ENCODE measurements at places on chromosomes 12 and 14. TPM values are rescaled to one million over a fixed set of nuclear protein-coding genes. Genes with fewer than 3 reads are reported as not detected.

DNA sequence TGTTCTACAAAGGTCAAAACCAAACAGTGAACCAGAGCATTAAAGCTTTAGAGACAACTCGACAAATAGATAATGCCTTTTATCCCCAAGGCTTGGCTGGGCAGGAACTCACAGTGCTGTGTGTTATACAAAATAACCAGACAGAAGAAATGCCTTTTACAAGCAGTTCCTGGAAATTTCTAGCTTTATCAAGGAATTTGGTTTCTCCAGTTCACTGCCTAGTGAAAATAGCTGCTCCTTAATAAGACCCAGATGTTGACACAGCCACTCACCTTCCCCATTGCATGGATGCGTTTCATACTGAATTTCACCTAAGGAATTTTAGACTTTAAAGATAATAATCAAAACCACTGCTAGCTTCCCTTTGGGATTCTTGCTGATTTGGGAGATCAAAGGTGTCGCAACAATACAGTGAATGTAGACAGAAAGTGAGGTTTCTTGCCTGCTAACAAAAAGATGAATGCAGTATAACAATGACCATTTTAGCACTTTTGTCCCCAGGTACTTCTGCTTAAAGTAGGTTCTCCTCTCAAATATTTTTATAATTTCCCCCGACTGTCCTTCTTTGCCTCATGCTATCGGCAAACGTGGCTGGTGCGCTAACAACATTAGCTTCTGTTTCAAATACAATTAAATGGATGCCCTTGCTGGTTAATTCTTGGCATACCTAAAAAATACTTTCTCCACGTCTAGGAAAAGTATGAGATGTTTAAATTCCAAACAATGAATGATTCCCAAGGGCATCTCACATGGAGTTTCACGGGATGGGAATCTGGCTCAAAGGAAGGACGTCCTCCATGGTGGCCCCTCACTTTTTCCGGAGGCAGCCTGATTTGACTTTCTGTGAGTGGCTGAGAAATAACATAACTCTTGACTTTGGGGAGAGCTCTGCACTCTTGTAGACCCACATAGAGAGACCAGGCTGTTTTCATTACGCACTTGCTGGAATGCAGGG is 162.4 kb downstream of the C12orf75 start:
- no peak for DNase-seq

DNA sequence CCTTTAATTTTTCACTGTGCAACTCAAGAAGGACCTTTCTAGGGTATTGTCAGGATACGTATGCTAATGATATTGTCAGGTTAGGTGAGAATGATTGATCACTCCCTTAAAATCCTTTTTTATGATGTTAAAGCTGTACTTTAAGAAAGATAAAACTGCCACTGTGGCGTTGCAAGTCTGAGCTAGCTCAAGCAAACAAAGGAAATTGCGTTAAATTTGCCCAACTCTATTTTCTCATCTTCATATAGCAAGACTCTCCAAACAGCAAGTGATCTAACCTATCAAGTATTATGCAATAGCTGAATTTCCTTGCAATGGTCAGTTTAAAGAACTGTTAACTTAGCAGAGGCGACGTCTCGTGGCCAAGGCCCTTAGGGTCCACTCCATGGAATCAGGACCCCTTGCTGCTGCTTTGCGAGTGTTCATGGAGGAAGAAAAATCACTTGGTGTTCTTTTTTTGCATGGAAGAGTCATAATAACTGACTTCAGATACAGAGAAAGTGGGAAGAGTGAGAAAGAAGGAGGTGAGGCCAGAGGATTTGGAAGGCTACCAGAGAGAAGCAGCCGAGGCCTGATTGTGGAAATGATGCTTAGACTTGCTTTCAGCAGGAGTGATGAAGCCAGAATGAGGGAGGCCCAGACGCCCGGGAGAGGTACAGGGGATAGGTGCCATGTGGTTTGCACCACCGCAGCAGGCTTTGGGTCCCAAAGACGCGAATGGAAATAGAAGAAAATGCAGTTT is 2.5 kb downstream of the TRAF3 start:
- no peak for DNase-seq

IFNG-AS1 gene
- not detected for total RNA-seq

- no peak for DNase-seq
Measured at GRCh38 chr12:70151993-70152392, 91.2 kb upstream of the CNOT2 start.

KRT3 gene
- not detected for total RNA-seq

DNA sequence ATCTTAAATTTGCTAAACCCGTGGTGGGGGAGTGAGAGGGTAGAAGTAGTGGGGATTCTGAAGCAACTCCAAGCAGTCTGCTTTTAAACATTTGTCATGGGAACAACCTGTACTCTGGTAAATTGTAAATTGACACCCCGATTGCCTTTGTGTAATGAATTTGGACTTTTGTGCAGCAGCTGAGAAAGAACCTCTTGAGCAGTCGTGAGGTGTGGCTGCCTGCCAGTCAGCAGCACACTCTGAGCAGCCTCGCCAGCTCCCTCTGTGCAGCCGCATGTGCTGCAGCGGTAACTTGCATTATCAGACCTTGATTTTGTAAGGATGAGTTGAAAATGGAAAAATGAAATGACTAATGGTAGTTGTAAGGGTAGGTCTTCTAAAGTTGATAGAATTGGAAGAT is 74.3 kb downstream of the SUSD6 start:
- no peak for DNase-seq

- DNase-seq: no peak
Measured at GRCh38 chr14:69861025-69861569, 18.1 kb upstream of the SMOC1 start.

RPGRIP1 gene
- not detected for total RNA-seq

DNA sequence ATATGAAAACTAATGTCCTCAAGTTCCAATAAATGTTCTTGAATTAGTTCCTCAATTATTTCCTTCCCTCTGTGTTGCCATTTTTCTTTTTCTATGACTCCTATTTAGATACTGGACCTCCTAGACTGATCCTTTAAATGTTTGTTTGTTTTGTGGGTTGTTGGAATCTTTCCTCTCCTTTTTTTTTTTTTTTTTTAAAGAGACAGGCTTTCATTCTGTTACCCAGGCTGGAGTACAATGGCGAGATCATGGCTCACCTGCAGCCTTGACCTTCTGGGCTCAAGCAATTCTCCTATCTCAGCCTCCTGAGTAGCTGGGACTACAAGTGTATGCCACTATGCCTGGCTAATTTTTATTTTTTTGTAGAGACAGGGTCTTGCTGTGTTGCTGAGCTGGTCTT is 9.6 kb downstream of the PRKAG1 start:
- DNase-seq: no peak

- DNase-seq: no peak
Measured at GRCh38 chr12:72141381-72141780, 130.8 kb upstream of the TRHDE start.

DNA sequence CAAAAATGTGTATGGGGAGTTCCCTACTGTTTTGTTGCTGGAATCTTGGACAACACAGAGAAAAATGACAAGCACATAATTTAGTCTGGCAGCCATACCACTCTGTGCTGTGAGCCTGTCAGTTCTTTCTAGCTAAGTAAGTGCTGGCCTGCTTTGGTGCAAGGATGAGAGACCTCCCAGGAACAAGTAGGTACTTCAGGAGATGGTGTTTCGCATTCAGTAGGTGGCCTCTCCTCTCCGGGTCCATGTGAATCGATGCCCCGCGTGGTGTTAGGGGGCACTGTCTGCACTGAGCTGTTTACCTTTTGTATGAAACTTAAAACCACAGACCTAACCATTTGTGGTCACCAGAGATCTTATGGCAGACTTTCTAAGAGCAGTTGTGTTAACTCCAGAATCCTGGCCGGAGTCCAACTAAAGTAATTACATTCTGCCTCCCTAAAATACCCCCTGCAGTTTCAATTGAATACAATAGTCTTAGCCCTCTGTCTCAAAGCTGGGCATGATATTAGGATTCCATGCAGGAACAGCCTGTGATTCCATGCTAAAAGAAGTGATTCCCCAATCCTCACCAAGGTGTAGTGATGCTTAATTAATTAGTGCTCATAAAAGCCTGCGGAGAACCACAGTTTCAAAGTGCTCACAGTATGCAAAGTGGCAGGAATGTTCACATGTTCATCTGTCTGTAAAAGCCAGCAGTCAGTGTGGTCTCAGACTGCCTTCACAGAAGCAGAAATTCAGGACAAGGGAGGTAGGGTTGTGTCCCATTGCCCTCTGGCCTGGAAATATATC is 64.2 kb downstream of the LLPH start:
- no peak for DNase-seq

DNA sequence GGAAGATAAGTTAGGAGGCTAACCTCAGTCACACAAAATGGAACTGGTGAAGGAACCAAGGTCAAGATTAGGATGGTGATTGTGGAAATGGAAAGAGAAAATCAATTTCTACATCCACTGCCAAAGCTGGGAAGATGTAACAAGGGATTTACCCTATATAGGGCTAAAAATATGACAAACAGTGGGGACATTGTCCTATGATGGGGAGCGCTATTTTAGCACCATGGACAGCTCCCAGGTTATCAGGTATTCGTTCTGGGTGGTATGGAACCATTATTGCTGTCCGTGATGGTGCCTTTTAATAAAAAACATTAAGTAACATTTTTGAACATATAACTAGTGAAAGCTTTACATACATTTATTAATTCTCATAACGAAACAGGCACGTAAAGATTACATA is 124.0 kb downstream of the NDUFA12 start:
- DNase-seq: no peak

DNA sequence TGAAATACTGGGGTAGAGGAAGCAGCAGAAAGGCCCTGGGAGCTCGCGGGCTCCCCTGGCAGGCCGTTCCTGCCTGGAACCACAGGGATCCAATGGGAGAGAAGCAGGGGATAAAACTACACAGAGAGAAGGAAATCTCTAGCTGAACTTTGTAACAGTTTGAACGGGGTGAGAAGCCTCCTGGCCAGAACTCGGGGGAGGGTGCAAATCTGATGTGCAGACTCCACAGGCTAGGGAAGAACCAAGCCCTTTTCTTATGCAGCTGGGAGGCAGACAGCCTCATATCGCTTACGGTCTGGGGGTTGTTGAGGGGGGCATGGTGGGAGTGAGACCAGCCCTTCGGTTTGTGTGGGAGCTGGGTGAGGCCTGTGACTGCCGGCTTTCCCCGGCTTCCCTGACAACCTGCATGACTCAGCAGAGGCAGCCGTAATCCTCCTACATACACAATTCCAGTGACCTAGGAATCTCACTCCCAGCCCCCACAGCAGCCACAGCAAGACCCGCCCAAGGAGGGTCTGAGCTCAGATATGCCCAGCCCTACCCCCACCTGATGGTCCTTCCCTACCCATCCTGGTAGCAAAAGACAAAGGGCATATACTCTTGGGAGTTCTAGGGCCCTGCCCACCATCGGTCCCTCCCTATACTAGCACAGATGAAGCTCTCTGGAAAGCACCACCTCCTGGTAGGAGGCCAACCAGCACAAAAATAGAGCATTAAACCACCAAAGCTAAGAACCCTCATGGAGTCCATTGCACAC is 143.0 kb downstream of the TMTC1 start:
- no peak for DNase-seq

GRCh38 chr12:6700646-6701051 is at the start of gene PIANP:
TSS of gene PIANP (minus strand) at chr12:6700815. CDS start at chr12:6698061, 2,754 bp downstream.
- no peak for DNase-seq

SLC8A3 gene
- total RNA-seq: 0.40 TPM

DNA sequence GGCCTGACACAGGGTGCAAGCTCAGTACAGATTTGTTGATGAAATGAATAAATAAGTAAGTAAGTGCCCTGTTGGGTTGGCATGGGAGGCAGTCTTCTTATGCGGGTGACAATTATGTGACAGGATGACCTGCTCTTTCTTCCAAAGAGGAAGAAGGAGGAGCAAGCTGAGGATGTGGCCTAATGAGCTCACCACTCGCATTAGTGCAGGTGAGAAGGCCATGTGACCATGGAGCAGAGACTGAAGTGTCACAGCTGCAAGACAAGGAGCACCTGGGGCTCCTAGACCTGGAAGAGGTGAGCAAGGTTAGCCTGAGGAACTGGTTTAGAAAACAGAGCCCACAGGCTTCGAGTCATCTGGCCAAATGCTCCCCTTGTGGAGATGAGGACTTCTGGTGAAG is 34.9 kb downstream of the LRTM2 start:
- no peak for DNase-seq
